SHP77 (cell line): ENCODE measurements at places on chromosomes 4 and X.

- no peak for DNase-seq
Observed at GRCh38 chr4:78424461-78424860, 127.1 kb upstream of the ANXA3 start.

DNA sequence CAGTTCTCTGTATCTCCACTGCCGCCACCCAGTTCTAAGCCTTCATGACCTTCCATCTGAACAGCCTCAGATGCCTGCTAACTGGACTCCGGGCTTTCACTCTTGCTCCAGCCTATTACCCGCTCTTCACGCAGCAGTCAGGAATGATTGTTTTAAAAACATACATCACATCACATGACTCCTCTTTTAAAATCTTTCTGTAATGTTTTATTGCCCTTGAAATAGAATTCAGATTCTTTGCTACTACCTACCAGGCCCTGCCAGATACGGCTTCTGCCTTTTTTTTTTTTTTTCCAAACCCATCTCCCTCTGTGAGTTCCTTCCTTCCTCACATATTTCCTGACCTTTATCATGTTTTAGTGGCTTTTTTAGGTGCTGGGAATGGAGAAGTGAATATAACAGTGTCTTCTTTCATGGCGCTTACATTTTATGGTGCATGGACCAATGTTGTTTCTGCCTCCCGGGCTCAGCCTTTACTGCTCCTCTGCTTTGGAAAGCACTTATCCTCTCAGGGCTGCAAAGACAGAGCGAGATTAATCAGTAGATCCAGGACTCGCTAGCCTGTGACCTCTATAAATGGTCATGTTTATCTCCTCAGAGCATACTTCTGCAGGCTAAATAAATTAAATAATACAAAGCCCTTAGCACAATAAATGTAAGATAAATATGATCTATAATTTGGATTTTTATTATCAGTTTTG is 58.0 kb downstream of the FBXO8 start:
- DNase-seq: no peak

DNA sequence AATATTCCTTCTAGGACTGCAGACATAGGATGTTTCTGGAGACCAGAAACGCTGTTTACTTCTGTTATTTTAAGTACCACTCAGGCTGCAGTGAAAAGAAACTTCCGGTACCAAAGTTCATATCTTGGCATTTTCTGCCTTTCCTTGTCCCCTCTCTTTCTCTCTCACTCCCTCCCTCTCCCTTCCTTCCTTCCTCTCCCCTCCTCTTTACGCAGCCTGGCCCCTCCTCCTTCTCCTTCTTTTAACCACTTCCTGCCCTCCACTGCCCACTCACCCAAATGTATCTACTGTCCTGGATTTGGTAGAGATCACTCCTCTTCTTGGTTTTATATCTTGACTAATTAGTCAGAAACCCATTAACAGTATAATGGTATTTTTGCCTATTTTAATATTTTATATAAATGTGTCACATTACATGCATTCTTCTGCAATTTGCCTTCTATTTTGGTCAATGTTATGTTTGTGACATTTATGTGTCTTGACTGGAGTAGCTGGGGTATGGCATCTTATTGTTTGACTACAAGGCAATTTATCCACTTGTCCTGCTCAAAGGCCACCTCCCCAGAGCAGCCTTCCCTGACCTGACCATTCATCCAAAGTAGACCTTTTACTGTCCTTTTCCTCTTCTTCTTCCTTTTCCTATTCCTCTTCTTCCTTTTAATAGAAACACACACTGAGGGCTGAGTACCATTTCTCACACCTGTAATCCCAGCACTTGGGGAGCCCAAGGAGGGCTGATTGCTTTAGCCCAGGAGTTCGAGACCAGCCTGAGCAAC is 56.9 kb downstream of the BCOR start:
- DNase-seq: no peak

GRCh38 chr4:59637596-59637995 is 1562.5 kb upstream of the ADGRL3 start:
- no peak for DNase-seq

- DNase-seq: no peak
Observed at GRCh38 chrX:39613482-39613995, 484.2 kb downstream of the BCOR start.

DNA sequence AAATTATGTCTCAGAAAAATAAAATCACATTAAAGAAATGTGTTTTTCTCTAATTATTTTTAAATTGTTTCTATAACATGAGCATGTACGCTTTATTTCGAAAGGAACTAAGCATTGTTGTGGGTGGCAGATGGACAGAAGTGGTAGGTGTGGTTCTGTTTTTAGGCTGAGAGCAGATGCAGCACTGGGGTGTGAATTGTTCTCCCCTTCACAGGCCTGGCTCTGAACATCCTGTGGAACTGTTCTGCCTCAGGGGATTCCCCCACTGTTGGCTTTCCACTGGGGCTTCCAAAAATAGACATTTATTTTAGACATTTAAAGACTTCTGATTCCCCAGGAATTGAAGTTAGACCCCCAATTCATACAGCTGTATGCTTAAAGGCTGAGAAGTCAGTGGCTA is 41.9 kb upstream of the PDHA2 start:
- DNase-seq: no peak

DNA sequence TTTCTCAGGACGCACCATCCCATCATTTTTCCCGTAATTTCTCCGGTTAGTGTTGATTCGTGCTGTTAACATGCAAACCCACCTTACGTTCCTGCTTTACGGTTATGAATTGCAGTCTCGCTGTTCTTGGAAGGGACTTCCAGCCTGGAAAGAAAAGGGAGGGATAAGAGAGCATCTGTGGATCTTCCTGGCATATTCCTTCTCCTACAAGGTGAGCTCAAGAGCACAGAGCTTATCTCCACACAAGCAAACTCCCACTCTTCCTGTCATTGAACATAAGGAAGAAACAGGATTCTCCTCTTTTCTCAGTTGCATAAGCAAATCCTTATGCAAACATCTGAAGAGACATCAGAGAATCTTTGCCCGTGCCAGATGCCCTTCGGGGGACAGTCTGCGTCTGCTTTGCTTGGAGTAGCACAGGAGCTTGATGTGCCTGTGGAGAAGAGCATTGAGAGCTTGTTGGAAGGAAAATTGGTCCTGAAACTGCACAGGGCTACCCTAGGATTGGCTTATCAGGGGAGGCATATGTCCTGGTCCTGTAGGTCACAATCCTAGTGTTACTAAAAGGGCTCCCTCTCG is 127.0 kb downstream of the ASMT start:
- DNase-seq: no peak

- DNase-seq: no peak
Observed at GRCh38 chrX:76931518-76931917, 504.0 kb downstream of the MAGEE1 start.

DNA sequence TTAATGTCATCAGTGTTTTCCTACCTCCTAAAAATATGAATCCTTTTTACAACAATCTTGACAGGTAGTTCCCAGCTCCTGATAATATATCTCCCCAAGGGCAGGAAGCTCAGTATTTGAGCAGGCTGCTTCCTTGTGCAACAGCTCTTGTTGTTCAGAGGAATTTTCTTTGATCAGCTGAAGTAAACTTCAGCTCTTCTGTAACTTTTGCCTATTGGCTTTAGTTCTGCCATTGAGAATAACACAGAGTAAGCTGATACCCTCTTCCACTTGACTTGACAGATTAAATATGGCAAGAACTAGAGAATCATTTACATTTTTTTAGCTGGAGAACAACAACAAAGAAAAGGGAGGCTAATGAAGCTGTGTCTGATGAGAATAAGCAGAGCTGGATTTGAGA is 75.2 kb downstream of the LUZP4 start:
- no peak for DNase-seq

DNA sequence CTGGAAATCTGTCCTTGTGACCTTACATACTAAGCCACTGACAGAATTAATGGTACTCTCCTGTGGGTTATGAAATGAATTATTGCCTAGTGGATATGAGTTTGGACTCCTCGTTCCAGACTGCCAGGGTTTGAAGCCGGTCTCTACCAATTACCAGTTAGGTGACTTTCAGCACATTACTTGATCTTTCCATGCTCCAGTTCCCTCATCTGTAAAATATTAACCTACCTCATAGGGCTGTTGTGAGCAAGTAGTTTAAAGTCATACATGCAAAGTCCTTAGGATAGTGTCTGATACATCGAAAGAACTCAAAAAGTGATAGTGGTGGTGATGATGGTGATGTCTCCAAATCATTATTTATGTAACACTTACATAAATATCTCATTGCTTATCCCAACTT is 373.5 kb upstream of the ARX start:
- DNase-seq: no peak

DNA sequence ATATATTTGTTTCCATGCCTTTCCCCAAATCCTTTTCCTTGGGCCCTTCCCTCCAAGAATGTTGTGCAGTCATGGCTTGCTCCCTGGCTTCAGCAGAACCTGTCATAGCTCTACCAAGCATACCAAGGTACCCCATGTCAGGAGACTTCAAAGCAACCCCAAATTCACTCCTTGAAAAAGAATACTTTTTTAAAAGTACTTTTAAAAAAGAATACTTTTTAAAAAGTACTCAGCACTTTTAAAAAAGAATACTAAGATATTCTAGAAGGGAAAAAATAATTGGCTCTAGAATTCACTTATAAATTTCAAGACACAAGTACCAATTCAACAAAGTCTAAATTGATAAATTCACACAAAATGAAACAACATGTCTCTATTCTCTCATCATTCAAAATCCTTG is 76.0 kb downstream of the NR3C2 start:
- DNase-seq: no peak

DNA sequence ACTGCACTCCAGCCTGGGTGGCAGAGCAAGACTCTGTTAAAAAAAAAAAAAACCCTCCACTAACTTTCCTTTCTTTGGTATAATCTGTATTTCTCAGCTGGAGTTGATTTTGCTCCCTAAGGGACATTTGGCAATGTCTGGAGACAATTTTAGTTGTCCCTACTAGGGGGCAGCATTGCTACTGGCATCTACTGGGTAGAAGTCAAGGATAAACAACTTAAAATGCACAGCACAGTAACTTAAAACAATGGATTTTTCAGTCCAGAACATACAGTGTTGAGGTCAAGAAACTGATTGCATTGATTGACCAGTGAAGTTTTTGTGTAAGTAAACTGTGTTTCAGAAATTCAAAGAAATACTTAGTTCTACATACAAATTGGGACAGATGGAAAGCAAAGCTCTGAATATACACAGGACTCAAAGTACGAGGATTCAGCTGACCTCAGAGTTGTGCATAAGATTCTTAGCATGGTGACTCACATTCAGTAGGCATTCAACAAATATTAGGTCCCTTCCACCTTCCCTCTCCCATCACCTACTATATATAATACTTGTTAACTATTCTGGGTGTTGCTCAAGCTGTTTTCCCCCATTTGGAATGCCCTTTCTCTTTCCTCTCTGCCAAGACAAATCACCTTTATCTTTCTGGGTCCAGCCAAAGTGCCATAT is 8.8 kb downstream of the DDX53 start:
- DNase-seq: no peak

DNA sequence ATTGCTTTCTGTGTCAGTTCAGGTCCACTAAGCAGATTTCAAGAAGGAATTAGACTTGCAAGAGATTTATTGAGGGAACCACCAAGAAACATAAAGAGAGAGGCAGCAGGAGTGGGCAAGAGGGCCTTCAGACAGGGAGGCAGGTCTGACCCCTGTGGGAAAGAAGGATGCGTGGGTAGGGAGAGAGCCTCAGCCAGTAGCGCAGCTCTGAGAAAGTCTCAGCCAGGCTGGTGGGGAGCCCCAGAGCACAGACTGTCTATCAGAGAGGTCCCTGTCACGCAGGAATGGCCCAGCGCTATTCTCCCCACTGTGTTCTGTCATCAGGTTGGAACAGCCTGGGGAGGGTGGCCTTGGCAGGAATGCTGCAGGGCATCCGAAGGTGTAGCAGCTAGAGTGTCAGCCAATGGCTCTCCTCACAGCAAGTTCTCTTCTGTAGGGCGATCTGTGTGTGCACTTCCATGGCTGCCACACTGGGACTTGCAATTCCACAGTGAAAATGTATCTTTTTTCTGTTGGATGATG is 48.0 kb downstream of the OTC start:
- no peak for DNase-seq

- no peak for DNase-seq
Observed at GRCh38 chr4:56648021-56648823, 32.9 kb downstream of the HOPX start.

DNA sequence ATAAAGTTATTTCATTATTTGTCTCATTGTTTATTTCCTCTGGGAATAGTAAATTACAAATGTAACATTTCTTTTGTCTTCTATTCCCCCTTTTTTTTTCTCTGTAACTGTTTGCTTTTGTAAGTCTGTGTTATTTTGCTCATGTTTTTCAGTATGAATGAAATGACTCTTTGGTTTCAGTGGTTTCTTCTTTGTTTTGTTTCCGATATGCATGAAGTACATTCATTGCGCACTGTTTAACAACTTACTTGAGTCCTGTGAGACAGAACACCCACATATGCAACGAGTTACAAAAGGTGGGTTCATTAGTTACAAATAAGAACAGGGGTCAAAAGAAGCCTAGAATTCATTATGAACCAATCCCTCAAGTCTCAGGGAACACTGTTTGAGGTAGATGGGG is 175.0 kb upstream of the UGT8 start:
- DNase-seq: no peak

DNA sequence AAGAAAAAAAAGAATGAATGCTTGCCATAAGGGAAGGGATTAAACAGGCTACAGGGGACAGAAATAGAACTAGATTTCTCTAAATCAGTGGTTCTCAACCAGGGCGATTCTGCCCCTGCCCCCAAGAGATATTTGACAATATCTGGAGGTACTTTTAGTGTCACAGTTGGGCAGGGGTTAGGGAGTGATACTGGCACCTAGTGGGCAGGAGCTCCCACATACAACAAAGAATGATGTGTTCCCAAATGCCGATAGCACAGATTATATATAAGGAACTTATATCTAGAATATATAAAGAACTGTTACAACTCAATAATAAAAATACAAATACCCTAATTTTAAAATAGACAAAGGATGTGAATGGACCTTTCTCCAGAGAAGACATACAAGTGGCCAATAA is 14.7 kb downstream of the S100G start:
- DNase-seq: no peak

DNA sequence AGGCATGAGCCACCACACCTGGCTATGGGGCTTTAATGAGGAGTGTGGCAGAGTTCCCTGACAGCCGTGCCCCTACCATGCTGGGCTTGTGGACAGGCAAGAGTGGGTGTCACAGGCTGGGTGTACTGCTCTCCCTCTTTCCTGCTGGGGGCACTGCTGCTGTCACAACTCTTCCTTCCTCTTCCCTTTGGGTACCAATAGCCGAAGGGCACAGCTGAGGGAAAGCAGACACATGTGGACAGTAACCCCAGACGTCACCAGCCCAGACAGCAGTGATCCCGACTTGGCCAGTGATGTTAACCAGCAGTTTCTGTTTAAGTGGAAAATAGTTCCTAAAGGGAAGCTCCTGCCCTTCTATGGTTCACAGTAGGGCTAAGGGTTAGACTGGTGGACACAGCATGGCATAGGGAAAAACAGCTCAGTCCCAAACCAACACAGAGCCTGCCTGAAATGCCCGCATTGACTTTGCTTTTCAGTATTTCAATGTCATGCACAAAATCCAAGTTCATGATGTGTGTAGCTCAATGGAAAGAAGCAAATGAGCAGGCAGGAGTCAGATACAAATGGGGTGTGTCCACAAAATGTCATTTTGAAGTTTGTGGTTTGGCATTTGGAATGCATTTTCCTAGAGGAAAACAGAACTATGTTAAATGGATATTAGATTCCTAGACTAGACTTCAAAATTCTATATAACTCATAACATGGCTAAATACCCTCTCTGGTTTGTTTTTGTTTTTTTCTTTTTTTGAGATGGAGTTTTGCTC is 24.9 kb upstream of the DDX3X start:
- no peak for DNase-seq

- no peak for DNase-seq
Observed at GRCh38 chr4:114021451-114021850, 42.0 kb upstream of the ARSJ start.
